Activated effector memory CD4-positive, alpha-beta T cell treated with Interleukin-2 at 50 U/mL for 16 hours (primary cell): ENCODE measurements at places on chromosomes 3 and 15.

GRCh38 chr3:35968043-35968622, 328.8 kb downstream of the ARPP21 start:
- DNase-seq = no peak

GRCh38 chr15:44427756-44428724, 611 bp downstream of the CTDSPL2 start:
- no peak for DNase-seq

DNA sequence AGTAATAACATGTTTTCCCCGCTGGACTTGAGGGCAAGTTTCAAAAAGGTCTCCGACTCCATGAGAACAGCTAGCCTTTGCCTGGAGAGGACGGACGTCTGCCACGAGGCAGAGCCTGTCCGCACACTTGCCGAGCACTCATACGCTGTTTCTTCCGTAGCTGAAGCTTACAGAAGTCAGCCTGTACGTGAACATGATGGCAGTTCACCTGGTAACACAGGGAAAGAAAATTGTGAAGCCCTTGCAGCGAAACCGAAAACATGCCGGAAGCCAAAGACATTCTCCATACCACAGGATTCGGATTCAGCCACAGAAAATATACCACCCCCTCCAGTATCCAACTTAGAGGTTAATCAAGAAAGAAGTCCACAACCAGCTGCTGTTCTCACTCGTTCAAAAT, 43.9 kb upstream of the RASA2 start:
- no peak for DNase-seq

DNA sequence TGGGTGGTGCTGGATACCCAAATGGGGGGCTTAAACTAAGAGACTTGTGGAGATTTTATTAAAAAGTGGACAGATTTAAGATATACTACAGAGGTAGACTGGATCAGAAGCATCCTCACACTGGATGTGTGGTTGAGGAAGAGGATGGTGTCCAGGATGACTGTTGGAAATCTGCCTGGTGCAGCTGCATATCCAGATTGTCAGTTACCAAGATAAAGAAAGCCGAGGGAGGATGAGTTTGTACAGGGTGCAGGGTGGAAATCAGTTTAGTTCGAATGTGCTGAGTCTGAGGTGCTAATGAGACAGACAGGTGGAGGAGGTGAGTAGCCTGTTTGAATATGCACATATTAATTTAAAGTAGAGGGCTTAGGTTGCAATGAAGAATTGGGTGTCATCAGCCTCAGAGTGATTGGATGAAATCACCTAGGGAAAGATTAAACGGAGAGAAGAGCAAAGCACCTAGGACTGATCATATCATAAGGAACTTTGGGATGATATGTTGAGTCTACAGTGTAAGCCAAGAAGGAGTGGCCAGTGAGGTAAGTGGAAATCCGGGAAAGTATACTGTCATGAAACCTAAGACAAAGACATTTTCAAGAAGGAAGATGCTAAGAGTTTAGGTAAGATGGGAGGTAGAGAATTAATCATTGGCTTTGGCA, 74.1 kb upstream of the GOLGA8B start:
- DNase-seq = no peak

DNA sequence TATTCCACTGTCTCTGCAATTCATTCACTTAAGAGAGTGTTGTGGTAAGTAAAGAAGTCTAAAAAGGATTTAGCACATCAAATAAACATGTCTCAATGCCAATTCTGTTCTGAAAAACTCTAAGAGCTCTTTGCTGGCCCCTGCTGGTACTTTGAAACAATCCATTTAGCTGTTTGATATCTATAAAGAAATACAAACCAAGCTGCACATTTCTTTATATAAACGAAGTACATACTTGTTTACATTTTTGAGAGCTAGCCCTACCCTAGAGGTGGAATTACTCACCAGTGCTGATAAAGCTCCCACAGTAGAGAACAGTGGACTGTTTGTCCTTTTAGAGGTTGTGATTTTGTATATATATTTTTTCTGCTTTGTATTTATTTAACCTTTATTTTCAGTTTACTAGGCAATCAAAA, 75.5 kb downstream of the NEDD4 start:
- DNase-seq = no peak

GRCh38 chr15:79311901-79312553, 1.1 kb downstream of the TMED3 start:
- DNase-seq = no peak

DNA sequence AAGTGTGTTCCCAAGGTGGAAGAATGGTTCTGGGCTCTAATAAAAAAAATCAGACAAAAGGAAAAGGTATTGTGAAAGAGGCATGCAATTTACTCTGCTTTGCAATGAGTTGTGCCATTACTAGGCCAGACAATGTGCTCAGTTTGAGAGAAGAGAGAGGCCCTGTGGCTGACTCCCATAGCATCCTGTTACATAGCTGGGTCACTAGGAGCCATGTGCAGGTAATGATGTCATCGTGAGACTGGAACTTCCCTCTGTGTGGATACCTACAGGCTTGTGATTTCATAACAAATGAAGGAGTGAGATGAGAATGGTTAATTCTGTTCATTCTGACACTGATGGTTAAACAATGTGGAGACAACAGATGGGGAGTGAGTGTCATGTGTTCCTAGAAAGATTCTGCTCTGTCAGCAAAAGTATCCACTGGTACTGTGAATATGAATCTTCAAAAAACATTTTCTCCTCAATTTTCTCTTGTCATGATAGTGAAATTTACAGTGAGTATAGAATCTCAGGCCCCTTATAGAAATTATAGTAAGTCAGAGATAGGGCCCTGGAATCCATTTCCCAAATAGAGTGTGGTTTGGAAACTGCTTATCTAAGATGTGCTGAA, 648.7 kb upstream of the DPPA4 start:
- DNase-seq = no peak

GRCh38 chr15:94258246-94258645, 26.9 kb downstream of the MCTP2 start:
- no peak for DNase-seq

DNA sequence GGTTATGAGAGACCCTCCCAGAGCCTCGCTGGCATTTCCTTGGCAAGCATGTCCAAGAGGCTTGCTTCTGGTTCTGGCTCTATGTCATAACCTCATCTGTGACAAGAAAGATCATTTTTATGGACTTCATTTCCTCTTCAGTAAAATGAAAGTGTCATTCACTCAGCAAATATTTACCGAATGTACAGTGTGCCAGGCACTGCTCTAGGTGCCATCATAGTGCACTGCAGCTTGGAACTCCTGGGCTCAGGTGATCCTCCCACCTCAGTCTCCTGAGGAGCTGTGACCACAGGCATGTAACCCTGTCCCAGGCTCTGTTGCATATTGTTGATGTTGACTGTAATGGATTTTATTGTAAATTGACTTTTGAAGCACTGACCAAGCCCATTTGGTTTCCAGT, 18.7 kb upstream of the ITPKA start:
- DNase-seq = no peak

GRCh38 chr3:74801924-74802323, 187.5 kb upstream of the CNTN3 start:
- no peak for DNase-seq

- no peak for DNase-seq
Observed at GRCh38 chr3:127431066-127431465, 143.2 kb upstream of the PRR20G start.

DNA sequence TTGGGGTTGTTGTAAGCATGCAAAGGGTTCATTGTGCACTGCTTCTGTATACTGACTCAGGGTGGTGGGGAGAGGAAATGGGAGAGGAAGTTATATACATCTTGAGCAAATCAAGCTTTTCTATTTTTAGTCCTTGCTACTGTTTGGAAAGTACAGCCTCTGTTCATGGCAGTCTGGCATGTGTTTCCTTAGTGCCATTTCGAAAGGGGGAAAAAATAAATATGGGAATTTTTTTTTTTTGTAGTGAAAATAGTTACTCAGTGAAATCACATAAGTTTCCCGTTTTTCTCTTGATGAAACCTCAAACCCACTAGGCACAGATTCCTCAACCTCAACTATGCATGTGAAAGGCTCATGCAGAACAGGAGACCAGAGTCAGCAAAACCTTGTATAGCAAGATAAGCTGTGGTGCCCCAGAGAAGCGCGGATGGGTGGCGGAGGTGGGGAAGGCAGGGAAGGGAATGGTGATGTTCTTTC, 353.3 kb downstream of the LPP start:
- DNase-seq = no peak

GRCh38 chr3:180093535-180093934, 56.8 kb upstream of the PEX5L start:
- no peak for DNase-seq

DNA sequence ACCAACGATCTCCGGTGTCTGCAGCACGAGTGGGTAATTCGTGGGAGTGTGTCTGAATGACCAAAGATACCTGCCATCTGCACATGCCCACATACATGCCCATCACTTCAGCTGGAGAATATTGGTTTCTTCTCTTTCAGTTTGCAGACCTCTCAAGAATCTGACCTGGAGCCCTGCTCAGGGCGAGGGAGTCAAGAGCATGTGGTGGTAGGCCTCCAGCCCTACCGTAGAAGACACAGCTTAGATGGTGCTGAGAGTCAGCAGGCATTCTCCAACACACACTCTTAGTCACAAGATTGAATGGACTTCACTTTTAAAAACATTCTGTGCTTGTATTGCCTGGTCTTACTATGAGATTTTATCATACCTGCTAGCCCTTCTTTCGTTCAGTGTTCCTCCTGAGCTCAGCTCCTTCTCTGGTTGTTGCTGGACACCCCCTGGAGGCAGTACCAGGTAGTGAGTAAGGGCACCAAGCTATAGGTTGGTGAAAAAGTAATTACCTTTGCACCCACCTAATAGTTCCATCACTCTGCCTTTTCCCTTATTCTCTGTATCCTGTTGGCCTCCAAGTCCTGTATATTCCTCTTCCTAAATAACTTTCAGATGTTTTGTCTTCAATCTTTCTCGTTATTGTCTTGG, 252.0 kb downstream of the CACNA2D3 start:
- no peak for DNase-seq

DNA sequence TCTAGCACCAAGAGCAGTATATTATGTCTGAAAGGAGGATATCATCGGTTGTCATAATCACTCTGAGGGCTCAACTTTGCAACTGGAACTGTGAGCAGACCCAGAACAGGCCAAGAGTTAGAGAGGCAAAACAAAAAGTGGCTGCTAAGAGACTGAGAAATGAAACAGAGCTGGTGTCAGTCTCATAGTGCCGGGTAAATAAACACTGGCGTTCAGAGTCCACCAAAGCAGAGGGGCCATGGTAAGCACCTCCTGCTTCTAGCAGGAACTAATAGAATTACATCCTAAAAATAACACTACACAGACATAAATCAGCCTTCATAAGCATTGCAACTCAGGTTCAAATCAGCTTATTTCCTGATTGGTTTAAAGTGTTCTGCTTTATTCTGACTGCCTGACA, 10.3 kb upstream of the IL12A start:
- no peak for DNase-seq

- DNase-seq = no peak
Observed at GRCh38 chr15:77009646-77010311, 14.9 kb downstream of the PSTPIP1 start.

DNA sequence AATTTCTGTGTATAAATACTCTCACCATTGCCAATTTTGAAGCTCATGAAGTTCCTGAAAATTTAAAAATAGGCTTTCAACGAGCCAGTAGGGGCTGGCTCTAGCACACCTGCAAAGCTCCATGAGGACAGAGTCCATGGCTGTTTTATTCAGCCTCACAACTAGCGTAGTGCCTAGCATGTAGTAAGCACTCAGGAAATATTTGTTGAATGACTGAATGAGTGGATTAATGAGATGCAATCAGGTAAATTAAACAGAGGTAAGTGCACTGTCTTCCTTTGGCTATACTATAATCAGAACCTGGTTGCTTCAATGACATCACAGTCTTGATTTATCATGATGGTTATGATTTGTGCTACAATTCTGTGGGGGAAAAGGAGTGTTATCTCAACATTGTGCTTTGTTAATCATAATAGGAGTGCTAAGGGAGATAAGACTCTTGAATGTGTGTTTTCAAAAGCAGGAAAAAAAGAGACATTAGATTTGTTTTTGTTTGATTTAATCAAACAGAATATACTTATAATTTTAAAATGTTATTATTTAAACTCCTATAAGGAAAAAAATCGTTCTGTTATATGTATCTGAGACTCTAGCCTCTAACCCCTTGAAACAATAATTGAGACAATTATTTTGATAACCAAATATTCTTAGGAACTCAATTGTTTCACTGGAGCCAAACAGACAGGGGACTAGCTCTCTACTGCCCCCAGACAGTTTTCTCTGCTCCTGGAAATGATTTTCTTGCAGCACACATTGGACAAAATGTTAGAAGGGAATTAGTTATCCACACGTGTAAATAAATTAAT, 171.7 kb upstream of the ATP11B start:
- no peak for DNase-seq

DNA sequence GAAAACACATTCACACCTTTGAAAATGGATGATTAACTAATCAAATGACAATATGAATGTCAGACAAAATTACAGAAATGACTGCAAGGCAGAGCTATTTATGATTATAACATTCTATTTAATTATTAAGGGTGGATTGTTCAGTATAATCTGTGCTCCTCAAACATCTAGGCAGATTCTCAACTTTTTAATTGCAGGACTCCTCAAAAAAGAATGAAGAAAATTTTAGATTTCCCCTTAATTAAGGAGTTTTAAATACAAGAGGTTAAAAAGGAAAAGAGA, 22.6 kb upstream of the CMC1 start:
- no peak for DNase-seq

DNA sequence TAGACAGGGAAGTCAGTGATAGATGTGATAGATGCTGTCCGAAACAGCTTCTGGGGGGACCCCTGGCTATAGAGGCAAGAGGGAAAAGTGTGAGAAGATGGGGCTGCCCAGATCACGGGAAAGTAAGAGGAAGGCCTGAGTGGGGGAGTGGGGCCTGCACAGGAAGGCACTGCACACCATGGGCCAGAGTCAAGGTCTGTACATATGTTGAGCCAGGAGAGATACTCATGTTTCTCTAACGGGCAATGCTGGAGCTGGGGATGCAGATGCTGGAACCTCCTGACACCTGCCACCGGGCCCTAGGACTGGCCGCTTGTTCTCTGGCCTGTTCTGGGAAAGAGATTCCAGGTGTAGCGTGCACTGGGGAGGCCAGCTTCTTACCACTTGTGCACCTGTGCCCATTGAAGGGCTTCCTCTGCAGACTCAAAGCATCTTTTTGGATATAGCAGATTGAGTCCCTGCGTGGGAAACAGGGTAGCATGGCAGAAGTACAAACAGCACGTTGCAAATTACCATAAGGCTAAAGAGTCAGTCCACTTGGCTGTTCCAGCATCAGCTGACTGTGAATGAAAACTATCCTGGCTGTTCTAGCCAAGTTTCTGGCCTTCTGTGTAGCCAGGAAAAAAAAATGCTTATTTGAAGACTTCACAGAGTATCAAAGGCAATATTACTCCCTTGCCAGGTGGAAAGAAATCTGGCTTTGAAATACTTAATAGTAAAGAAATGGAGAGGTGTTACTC, 77.1 kb upstream of the GSK3B start:
- DNase-seq = no peak

- DNase-seq = no peak
Observed at GRCh38 chr3:14812196-14812790, 6.5 kb upstream of the FGD5 start.

GRCh38 chr3:176595307-176595706, 602.0 kb downstream of the TBL1XR1 start:
- no peak for DNase-seq
